ENCODE measurements at places on chromosomes 6 and 20.

DNA sequence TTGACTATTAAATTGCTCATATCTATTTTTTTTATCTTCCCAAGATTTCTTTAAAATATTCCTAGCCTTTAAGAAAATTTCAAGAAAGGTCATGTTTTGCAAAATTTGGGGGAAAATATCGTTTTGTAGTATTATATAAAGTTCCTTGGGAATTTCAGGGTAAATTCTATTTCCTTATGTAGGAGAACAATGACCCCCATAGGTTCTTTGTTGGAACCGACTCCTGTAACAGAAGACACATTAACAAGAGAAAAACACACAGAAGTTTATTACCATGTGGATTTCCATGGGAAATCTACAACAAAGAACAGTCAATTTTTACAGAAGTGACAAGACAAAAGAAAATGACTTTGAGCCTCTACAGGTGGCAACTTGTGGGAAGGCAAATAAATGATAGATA lies 68.1 kb downstream of the ADGB start:
- DNase-seq: no peak

GRCh38 chr6:109059571-109060021 lies 35.0 kb downstream of the SESN1 start:
- DNase-seq: peak; percentile 33

GRCh38 chr6:20200761-20201630 lies 11.3 kb downstream of the MBOAT1 start:
- no peak for DNase-seq

GRCh38 chr6:48397887-48398286 lies 286.9 kb upstream of the PTCHD4 start:
- no peak for DNase-seq

DNA sequence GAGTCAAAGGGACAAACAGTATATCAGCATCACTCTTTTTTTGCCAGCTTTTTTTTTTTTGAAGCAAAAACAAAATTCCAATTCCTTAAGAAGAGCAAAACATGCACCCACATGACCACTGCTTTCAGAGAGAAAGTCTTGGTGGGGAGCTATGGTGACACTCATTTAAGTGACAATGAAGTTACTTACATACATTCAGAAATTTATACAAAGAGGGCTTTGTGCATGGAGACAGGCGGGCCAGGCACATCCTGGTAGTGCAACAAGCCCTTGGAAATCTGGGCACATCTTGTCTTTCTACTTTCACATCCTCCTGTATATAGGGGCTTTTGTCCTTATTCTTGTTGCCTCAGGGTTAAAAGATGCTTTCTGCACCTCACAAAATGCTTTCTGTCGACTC lies 55.9 kb downstream of the IL22RA2 start:
- DNase-seq: no peak

- DNase-seq: no peak
Measured at GRCh38 chr20:7744411-7744810, 195.8 kb downstream of the HAO1 start.

DNA sequence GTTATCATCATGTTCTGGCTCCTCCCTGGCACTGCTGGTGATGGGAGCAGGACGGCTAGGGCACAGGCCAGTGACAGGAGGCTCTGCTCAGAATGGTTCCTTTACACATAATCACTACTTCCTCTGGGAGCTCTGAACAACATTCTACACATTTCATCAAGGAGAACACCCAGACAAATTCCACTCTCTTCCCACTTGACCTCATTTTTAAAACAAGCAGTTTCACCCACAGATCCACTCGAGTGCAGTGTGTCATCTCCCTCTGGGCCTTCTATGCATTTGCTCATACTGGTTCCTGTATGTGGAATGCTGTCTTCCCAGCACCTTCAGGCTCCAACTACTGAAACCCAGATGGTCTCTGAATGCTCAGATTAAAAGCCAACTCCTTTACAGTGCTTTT lies 84.8 kb downstream of the ELOVL5 start:
- no peak for DNase-seq

GRCh38 chr6:161316531-161316930 lies 42.7 kb upstream of the AGPAT4 start:
- no peak for DNase-seq

GRCh38 chr6:5359417-5359816 lies 98.1 kb downstream of the FARS2 start:
- no peak for DNase-seq

- DNase-seq: no peak
Measured at GRCh38 chr6:14540810-14541540, 423.4 kb downstream of the CD83 start.

GRCh38 chr6:155287762-155288161 lies 23.9 kb downstream of the CLDN20 start:
- no peak for DNase-seq

- DNase-seq: no peak
Measured at GRCh38 chr6:96727144-96727543, 110.1 kb downstream of the GPR63 start.

DNA sequence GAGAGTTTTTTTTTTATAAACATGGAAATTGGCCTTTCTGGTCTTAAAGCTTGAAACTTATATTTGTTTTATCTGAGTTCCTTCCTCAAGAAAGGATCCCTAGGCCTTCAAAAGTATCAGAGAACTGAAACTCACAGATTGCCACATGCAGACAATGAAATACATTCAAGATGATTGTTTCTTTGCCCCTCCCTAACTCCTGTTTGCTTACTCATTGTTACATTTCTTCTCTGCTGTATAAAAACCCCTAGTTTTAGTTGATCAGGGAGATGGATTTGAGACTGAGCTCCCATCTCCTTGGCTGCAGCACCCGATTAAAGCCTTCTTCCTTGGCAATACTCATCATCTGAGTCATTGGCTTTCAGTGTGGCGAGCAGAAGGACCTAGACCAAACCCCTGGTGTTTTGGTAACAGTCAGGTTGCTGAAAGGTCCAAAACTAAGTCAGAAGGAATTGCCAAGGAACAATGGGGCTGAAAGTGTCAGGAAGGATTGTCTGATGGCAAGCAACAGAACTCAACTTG lies 132.3 kb upstream of the SULF2 start:
- no peak for DNase-seq

DNA sequence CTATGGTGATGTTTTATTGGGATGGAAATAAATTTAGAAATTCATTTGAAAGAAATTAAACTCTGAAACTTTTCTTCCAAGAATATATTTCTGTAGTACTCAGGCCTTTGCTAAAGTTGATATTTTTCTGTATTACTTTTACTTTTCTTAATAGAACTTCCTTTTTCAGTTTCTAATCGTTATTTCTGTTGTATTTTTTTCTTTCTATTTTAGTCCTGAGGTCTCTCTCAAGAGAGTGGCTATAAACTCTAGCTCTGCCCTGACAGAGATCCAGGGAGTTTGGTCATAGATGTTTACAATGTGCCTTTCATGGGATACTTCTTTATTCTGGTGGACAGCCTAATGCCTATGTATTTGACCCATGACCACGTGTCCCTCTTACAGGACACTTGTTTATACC lies 51.0 kb downstream of the OR2B6 start:
- peak; percentile 17 for DNase-seq

- DNase-seq: peak; percentile 69
Measured at GRCh38 chr6:390914-391558, 516 bp upstream of the IRF4 start.

GRCh38 chr6:132865364-132865763 lies 51.0 kb downstream of the RPS12 start:
- no peak for DNase-seq

GRCh38 chr20:37185686-37186085 lies 6.3 kb upstream of the MROH8 start:
- no peak for DNase-seq

Measured in GM13976 (cell line).